ENCODE measurements at places on chromosomes 4 and X.

DNA sequence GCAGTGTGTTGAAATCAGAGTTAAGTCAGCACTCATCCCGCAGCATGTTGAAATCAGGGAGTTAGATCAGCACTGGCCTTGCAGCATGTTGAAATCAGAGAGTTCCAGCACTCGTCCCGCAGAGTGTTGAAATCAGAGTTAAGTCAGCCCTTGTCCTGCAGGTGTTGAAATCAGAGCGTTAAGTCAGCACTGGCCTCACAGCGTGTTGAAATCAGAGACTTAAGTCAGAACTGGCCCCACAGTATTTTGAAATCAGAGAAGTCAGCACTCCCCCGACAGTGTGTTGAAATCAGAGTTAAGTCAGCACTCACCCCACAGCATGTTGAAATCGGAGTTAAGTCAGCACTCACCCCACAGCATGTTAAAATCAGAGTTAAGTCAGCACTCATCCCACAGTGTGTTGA lies 10.9 kb upstream of the UVSSA start:
- no peak for DNase-seq

GRCh38 chr4:36652857-36653256 lies 371.4 kb downstream of the DTHD1 start:
- DNase-seq: no peak

DNA sequence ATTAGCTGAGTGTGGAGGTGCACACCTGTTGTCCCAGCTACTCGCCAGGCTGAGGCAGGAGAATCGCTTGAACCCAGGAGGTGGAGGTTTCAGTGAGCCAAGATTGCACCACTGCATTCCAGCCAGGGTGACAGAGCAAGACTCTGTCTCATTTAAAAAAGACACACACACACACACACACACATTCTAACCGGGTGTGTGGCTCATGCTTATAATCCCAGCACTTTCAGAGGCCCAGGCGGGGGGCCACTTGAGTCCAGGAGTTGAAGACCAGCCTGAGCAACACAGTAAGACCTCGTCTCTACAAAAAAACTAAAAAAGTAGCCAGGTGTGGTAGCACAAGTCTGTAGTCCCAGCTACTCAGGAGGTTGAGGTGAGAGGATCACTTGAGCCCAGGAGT lies 152.3 kb downstream of the LRBA start:
- no peak for DNase-seq

DNA sequence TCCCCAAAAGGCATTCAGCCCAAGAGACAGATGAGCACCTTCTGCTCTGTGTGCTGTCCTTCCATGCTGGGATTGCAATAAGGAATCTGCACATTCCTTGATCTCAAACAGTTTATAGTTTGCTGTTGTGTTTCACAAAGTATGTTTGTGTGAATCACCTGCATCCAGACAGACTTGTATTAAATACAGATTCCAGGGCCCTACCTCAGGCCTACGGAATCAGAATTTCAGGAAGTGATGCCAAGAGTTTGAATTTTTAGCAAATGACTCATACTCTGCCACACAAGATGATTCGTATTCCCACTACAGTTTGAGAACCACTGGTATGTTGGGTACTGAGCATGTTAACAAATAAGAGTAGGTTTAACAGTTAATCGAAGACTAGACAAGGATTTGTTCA lies 7.0 kb downstream of the VAMP7 start:
- no peak for DNase-seq

DNA sequence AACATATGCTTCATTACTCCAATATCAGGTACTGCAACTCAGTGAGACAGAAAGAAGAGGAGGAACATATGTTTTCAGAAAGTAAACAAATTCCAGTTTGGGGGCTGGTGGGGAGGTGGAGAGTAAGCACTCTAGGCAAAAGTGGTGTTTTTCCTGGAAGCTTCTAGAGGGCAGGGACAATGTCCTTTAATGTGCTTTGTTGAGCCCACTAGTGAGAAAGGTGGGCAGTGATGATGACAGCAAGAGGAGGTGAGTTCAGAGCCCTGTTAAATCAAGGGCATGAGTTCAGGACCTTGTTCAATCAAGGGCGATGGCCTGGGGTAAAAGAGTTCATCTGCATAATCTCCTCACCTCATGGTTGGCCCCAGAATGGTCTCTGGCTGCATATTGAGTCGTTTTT lies 38.4 kb downstream of the GPC3 start:
- DNase-seq: no peak
